ENCODE measurements at places on chromosomes 5 and 9.

- DNase-seq: no peak
These were observed 783 bp upstream of the DNAH5 start for GRCh38 chr5:13945271-13945670.

DNA sequence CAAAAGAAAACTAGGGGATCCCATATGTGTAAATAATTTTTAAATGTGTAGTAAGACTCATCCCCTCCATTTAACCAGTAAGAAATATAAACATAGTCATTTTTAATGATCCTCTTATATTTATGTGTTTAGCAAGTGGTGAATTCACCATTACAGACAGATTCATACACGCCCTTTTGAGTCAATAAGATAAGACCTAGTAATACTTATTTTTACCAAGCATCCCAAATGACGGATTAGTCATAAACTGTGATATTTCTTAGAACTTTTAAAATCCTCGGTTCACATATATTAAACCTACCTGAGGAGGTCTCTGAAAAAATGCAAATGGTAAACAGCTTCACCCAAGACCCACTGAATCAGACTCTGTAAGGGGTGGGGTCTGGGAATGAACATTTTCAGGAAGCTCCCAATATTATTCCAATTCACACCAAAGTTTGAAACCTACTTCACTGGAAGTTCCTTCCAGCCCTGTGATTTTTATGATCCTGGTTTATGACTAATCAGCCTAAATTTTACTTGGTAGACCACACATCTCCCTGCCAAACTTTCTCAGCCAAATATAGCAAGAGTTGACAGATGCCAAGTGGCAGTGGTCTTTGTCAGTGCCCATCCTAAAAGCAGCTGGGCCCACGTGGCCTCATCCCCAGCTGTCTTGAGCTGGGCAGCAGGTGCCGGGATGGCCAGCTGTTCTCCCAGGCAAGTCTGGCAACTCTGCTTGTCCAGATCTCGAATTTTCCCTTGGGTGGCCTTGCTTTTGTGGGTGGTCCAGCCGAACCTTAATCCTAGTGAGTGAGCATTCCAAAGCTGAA lies 559.0 kb upstream of the RGMB start:
- no peak for DNase-seq

DNA sequence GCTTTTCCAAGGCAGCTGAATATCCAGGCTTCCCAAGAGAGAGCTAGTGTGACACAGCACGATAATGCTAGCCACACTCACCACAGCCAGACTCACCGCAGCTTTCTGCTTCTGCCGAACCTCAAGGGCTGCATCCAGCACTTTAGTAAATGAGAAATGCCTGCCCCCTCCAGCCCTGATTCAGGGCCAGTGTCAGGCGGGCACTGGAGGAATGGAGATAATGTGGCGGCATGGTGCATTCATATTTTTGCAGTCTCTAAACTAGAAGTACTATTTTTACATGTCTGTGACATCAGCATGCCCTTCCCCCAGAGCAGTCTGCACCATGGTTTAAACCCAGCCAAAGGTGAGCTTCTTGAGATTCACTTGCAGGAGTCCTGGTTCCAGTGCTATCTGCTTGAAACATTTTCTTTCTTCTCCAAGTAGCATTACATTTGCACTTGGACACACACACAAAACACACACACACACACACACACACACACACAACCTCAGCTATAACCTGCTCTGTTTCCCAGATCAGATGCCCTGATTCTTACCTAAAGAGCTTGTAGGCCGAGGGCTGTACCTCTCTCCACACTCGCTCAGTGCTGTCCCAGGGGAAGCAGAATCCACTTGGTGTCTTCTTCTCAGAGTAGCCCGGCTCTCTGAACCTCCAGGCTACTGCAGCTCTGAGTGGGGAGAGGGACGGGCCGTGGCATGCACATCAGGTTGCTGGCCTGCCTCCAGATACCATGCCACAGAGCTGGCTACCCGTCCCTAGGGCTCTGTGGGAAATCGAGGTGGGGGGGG lies at the start of gene FGF1:
Gene FGF1, minus strand, starts transcription at position 673 of the 792 bp plus-strand sequence. CDS start 71,963 bp downstream, outside the sequence.
- DNase-seq: no peak

DNA sequence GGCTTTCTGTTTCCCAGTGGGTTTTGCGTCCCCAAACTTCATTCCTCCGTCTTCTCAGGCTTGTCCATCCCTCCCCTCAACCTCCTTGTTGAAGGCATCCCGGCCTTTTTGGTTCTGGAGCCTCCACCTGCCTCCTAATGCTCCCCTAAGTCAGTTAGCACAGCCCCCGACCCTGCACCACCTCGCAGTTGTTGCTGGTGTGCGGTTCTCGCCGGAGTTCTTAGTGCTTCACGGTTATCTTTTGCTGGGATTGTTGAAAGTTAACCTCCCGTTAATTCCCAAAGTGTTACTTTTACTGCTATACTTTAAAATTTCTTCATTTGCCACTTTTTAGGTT lies 447 bp downstream of the UBLCP1 start:
- no peak for DNase-seq

GRCh38 chr5:17227868-17228267 lies 10.4 kb downstream of the BASP1 start:
- no peak for DNase-seq

- DNase-seq: no peak
These were observed 131.5 kb upstream of the PTCH1 start for GRCh38 chr9:95648225-95648624.

DNA sequence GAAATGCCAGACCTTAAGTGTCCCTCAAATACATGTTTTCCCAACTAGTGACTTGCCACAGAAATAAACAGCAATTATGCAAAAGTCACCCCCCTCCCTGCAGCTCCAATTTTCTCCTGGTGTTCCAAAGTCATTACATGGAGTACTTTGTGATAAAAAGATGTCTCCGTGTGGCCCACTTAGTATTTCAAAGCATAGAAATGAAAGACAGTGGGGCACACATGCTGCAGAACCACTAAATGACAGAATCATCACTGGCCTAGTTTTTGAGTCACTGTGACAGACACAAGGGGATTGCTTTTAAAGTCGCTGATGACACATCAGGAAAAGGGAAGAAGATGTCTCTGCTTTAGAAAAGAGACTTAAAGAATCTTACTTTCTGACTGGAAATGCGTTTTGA lies 323.4 kb downstream of the PSAT1 start:
- no peak for DNase-seq

DNA sequence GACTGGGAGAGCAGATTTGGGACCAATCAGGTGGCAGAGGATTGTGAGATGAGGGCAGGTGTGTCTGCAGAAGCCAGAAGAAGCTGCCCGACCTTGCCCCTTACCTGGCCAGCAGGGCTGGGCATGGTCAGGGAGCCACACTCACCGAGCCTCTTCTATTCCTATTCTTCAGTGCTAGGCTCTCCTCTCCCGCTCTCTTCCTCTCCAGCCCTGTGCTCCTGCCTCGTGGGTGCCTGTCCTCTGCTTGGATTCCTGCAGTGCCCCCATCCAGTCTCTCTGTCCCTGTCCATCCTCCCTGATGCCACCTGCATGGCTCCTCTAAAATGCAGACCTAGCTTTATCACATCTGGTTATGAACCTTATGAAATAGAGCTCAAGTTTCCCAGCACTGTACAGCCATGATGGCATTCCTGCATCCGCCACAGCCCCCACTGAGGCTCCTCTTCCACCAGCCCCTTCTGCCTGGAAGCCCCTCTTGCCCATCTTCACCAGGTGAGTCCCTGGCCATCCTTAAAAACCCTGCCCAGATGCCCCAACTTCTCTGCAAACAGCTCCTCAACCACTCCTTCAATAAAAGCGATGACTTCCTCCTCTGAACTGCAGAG lies 8.2 kb downstream of the UBE2QL1 start:
- no peak for DNase-seq

GRCh38 chr5:133863857-133864585 lies 104.4 kb downstream of the C5orf15 start:
- DNase-seq: no peak

DNA sequence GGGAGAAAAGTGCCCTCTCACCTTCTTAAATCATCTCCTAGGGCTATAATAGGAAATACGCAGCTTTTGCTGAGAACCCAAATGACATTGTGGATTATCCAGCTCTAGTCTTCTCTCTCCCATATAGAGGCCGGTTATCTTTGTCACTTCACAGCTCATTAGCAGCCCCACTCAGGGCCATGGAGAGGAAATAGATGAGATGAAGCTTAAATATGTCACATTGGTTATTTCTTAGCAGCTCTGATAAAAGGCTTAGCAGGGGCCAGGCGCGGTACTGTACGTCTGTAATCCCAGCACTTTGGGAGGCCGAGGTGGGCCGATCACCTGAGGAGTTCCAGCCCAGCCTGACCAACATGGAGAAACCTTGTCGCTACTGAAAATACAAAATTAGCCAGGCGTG lies 90.0 kb downstream of the GHR start:
- DNase-seq: no peak

DNA sequence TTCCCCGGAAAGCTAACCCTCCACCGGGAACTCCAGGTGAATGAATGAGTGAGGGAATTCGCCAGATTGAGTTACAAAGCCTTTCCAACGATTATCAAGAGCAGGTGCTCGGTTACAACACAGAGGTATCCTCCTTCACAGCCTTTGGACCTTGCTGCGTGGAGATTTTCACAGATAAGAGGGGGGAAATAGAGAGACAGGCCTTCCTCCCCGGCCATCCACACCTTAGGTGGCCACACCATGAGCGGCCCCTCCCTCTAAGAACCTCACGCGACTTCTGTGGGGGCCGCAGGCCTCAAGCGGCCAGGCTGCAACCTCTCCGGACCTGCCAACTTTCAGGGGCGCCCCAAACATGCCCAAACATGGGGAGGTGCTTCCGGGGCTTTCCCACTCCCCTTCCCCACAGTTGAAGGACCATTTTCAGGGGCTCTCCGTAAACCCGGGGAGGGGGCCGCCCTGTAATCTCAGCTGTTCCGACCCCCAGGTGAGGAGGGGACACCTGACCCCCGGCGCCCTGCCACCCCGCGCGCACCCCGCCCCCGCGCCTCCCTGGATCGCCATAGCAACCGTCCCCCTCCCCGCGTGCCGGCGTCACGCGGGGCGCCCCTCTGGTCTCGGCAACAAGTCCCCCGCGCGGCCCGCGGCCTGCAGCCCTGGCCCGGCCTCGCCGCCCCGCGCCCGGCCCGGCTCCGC lies 603 bp downstream of the DENND1A start:
- DNase-seq: peak; percentile 15

DNA sequence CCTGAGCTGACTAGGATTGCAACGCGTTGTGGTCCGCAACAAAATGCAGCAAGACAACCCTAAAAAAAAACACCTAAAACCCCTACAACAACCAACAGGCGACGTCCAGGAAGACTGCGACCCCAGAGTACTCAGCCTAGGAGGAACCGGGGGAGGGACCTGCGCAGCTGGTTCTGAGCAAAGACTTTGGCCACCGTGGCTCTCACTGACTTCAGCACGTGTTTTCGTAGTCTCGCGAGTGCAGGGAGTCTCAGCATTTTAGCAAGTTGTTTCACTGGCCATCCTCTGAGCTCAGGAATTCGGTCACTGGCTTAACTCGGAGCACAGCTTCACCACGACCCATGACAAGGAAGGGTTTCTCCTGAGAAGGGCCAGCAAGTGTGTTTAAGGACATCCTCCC lies 8.6 kb upstream of the ZDHHC11 start:
- no peak for DNase-seq

Measured in activated CD4-positive, alpha-beta T cell treated with anti-CD3 and anti-CD28 coated beads, Interleukin-2, amount 50 U/mL, for 48 hours (primary cell).